EH (cell line): ENCODE measurements at places on chromosomes 2 and 18.
A peak's percentile ranks its signal among the peaks of the same experiment; 100 is the strongest.

- no peak for DNase-seq
These were observed 63.0 kb downstream of the MAPK4 start for GRCh38 chr18:50622865-50623393.

GRCh38 chr2:196729418-196729817 lies 70.1 kb downstream of the GTF3C3 start:
- no peak for DNase-seq

GRCh38 chr2:171832489-171832888 lies 61.6 kb downstream of the SLC25A12 start:
- no peak for DNase-seq

GRCh38 chr2:233164128-233164635 lies 87.3 kb upstream of the ATG16L1 start:
- no peak for DNase-seq

- peak; percentile 81 for DNase-seq
These were observed 331.3 kb downstream of the SS18 start for GRCh38 chr18:25759111-25759510.

DNA sequence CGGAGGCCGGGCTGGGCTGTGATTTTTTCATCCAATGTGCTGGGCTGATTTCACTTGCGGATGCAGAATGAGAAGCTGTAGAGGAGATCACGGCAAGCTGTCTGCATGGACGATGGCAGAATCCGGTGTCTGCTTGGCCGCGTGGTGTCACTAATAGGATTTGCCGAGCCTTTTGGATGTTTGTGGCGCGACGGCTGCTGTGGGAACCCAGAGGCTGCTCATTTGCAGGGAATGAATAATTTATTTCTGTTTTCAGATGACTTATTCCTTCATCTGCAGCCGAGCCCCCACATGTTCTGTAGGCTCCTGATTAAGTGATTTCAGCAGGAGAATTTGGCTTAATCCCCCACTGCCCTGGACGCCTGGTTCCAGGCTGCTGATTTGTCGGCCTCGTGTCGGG lies 62.6 kb downstream of the ODC1 start:
- peak; percentile 63 for DNase-seq
